Calu3 (cell line): ENCODE measurements at places on chromosomes 4 and X.

- no peaks in the 10 kb centered on the region for H3K36me3 ChIP-seq
- DNase-seq, result no peak
- no peaks in the 10 kb centered on the region for H3K4me1 ChIP-seq
- no peak overlapping the region for H3K4me3 ChIP-seq
These were observed 359.7 kb downstream of the EPHA5 start for GRCh38 chr4:65310586-65310985.

GRCh38 chr4:102449751-102450352 lies 51.3 kb upstream of the NFKB1 start:
- no peak overlapping the region for H3K4me3 ChIP-seq
- no peaks in the 10 kb centered on the region for H3K4me1 ChIP-seq
- DNase-seq, result peak; percentile 27
- no peaks in the 10 kb centered on the region for H3K27me3 ChIP-seq
- H3K27ac ChIP-seq, result no peak overlapping the region

GRCh38 chr4:122132891-122133290 lies 19.2 kb upstream of the BLTP1 start:
- no peaks in the 10 kb centered on the region for H3K36me3 ChIP-seq
- H3K4me1 ChIP-seq, result no peaks in the 10 kb centered on the region
- no peak for DNase-seq
- H3K27me3 ChIP-seq, result no peaks in the 10 kb centered on the region

GRCh38 chrX:148732743-148733142 lies 232.3 kb downstream of the AFF2 start:
- H3K4me3 ChIP-seq, result no peak overlapping the region
- no peaks in the 10 kb centered on the region for H3K27me3 ChIP-seq
- H3K36me3 ChIP-seq, result no peaks in the 10 kb centered on the region
- H3K27ac ChIP-seq, result no peak overlapping the region
- no peaks in the 10 kb centered on the region for H3K4me1 ChIP-seq
- no peak for DNase-seq

DNA sequence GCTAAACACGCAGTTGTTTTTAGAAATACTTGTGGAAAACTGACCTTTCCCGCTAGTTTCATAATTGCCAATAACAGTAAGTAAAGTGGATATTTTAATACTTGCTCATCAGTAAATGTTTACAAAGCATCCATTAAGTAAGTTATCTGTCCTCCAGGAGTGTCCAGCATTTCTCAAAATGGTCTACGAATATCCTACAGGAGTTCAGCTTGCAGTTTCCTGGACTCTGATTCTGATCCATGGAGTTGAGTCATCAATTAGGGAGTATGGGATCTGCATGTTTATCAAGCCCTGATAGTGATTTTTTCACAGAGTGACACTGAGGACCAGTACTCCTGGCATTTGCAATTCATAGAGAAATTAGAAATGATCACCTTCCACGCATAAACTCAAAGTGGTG lies 325.2 kb upstream of the AADAT start:
- no peaks in the 10 kb centered on the region for H3K27me3 ChIP-seq

DNA sequence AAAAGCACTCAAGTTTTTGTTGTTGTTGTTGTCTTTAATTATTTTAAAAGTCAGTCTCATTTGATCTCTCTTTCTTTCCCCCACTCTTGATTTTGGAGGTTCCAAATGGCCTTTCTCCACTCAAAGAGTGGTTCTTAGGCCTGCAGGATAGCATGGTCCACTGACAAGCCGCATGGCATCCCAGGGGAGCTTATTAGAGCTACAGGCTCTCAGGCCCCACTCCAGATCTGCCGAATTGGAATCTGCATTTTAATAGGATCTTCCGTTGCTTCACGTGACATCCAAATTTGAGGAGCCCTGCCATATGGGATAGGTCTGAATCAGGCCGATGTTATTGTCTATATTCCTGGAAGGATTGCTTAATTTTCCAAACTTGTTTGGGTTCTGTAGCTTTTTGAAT lies 72.1 kb downstream of the CPE start:
- H3K27me3 ChIP-seq, result no peaks in the 10 kb centered on the region
- DNase-seq, result no peak
- peaks cover 5% of the 10 kb centered on the region for H3K36me3 ChIP-seq
- H3K4me1 ChIP-seq, result no peaks in the 10 kb centered on the region
- no peak overlapping the region for H3K4me3 ChIP-seq
- no peak overlapping the region for H3K27ac ChIP-seq

DNA sequence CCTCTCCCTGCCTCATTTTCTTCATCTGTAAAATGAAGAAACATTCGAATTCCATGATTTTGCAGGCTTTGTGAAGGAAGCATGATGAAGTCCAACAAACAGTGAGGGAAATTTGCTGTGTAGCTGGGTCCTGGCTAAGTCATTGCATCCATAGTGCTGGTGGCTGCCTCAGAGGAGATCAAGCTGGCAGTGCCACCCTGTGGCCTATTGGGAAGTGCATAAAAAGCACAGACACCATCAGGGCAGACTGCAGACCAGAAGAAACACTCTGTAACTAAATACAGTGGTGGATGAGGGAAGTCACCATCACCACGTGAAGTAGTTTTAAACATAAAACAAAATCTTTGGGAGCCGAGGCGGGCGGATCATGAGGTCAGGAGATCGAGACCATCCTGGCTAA lies 40.7 kb upstream of the DDX3X start:
- H3K4me3 ChIP-seq, result no peak overlapping the region
- H3K4me1 ChIP-seq, result peaks cover 3% of the 10 kb centered on the region
- no peak for DNase-seq
- H3K27ac ChIP-seq, result no peak overlapping the region

- peaks cover 25% of the 10 kb centered on the region for H3K4me1 ChIP-seq
- H3K36me3 ChIP-seq, result peaks cover 5% of the 10 kb centered on the region
- no peak overlapping the region for H3K4me3 ChIP-seq
- DNase-seq, result peak; percentile 53
These were observed 25.3 kb upstream of the SOD3 start for GRCh38 chr4:24770032-24770584.

GRCh38 chr4:54784161-54784671 lies 126.5 kb downstream of the KIT start:
- no peak overlapping the region for H3K4me3 ChIP-seq
- H3K27me3 ChIP-seq, result peaks cover under 1% of the 10 kb centered on the region
- no peaks in the 10 kb centered on the region for H3K36me3 ChIP-seq
- no peak overlapping the region for H3K27ac ChIP-seq
- H3K4me1 ChIP-seq, result no peaks in the 10 kb centered on the region

DNA sequence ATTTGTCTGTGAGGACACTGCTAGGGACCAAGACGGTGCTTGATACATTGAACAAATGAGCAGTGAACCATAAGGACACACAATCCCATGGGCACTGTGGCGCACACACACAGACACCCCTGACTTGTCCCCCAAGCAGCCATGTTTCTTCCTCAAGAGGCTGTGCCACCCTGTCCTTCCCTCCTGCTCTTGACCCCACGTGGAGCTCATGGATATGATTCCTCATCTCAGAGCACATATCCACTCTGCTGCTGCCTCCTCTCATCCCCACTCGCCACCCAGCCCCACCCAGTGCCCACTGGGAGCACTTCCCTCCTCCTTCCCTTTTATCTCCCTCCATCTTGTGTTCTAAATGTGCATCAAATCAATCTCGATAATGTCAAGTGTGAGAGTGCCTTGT lies 102.4 kb downstream of the PARM1 start:
- no peak overlapping the region for H3K4me3 ChIP-seq
- no peaks in the 10 kb centered on the region for H3K4me1 ChIP-seq
- H3K36me3 ChIP-seq, result no peaks in the 10 kb centered on the region
- no peak overlapping the region for H3K27ac ChIP-seq
- no peak for DNase-seq

DNA sequence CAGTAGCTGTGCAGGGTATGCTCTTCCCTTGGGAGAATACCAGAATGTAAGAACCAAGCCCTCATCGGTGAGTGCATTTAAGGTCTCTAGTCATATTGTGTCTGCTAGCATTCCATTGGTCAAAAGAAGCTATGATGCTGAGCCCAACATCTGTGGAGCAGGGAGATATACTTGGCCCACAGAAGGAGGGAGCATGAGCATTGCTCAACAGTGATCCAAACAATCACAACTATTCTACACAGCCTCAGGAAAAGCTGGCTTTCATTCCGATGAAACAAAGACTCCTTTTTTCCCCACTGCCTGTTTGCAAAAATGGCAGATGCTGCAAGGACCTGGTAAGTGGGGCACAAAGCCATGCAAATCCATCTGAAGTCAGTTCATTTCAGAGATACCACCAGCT lies 80.6 kb upstream of the DHX15 start:
- H3K27me3 ChIP-seq, result no peaks in the 10 kb centered on the region
- no peak overlapping the region for H3K4me3 ChIP-seq
- H3K27ac ChIP-seq, result no peak overlapping the region
- no peaks in the 10 kb centered on the region for H3K4me1 ChIP-seq

DNA sequence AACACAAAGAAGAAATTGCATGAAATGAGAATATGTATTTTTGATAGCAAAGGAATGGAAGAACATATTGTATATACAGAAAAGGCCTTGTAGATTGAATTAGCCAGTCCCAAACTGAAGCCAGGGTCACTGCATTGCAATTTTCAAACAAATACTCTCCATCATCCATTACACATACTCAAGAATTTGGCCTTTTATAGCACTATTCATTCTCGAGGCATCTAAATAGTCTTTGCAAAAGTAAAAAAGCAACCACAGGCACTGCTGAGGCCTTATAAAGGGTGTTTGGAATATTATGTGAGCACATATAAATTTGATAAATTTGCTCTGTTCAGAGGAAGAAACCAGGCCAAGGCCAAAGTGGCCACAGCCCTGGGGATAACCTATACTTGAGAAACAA lies 123.0 kb downstream of the ZNF827 start:
- H3K4me1 ChIP-seq, result no peaks in the 10 kb centered on the region
- no peaks in the 10 kb centered on the region for H3K27me3 ChIP-seq
- no peak for DNase-seq
- H3K36me3 ChIP-seq, result peaks cover 4% of the 10 kb centered on the region

DNA sequence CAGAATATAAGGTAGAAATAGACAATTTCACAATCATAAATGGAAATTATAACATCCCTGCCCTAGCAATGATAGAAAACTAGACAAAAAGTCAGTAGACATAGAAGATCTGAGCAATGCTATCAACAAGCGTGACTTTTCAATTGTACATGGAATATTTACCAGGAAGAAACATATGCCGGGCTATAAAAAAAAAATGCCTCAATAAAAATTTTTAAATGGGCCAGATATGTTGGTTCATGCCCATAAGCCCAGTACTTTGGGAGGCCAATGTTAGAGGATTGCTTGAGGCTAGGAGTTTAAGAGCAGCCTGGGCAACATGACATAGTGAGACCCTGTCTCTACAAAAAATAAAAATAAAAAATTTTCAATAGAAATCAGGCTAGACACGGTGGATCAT lies 5.3 kb upstream of the MTNR1A start:
- H3K27me3 ChIP-seq, result no peaks in the 10 kb centered on the region
- DNase-seq, result no peak
- H3K4me1 ChIP-seq, result no peaks in the 10 kb centered on the region
- H3K27ac ChIP-seq, result no peak overlapping the region
- no peaks in the 10 kb centered on the region for H3K36me3 ChIP-seq

DNA sequence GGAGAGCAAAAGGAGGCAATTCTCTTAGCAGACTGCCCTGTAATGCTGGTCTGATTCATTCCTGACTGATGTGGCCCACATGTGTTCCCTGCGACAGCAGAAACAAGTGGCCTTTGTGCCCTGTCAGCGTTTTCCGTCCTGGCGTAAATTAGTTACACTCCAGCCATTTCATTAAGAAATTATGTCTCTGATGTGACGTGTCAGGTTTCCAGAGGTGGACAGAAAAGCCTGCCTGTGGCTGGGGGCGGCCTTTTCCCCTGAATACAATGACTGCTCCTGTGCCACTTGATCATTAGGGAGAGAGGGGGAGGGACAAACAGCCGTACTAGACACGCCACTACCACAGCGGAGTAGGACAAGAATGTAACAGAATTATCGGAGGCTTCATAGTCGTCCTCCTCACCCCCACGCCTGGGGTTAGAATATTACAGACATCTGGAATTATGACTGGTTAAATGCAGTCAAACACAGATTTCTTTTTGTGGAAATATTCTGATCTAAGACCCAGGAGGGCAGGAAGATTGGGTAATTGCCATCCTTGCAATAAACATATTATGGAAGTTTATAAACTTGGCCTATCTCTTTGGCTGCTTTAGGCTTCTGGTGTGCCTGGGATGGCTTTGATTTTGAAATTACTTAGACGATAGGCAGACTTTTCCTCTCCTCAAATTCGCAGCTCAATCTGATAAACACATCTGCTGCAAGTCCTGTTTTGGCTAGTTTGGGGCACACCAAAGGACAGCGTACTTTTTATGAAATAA lies 146.2 kb upstream of the BCOR start:
- no peak overlapping the region for H3K4me3 ChIP-seq
- H3K27me3 ChIP-seq, result peaks cover 13% of the 10 kb centered on the region
- no peaks in the 10 kb centered on the region for H3K36me3 ChIP-seq
- H3K4me1 ChIP-seq, result no peaks in the 10 kb centered on the region
- H3K27ac ChIP-seq, result no peak overlapping the region

DNA sequence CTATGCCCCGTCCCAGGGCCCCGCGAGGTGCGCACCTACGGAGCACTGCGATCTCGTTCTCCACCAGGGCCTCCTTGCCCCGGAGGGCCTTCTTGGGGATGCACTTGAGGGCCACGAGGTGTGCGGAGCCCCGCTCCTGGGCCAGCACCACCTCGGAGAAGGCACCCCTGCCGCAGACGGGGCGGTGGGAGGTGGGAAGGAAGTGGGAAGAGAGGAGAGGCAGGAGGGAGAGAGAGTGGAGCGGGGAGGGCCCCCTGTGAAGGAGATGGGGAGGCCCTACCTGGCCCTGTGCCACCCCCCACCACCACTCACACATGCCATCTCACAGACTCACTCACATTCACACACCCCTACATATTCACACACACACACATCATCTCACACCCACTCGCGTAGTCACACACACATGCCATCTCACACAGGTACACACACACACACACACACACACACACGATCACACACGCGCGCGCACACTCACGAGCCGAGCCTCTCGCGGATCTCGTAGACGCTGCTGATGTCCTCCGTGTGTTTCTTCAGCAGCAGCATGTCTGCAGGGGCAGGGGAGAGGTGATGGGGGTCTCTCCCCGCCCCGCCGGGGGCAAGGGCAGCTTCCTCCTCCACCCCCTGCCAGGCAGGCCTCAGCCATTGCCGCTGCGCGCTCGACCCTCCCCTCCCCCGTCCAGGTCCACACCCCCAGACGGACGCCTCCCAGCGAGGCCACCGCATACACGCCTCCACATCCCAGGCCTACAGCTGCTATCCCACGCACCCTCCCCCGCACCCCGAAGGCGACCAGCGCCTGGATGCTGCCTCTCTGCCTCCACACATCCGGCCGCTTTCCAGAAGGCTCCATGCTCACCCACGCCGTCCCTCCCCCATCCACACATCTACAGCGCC lies 834 bp downstream of the PNCK start:
- peaks cover 6% of the 10 kb centered on the region for H3K4me1 ChIP-seq
- H3K36me3 ChIP-seq, result no peaks in the 10 kb centered on the region
- no peak overlapping the region for H3K27ac ChIP-seq
- peaks cover 51% of the 10 kb centered on the region for H3K27me3 ChIP-seq
